IMR-90 (cell line): ENCODE measurements at places on chromosomes 5 and 9. TPM values are rescaled to one million over a fixed set of nuclear protein-coding genes. Genes with fewer than 3 reads are reported as not detected.
A peak's percentile ranks its signal among the peaks of the same experiment; 100 is the strongest.

Gene NADK2
- 6.0 and 7.4 TPM in 2 replicates for polyA plus RNA-seq

Gene DBH
- polyA plus RNA-seq, result not detected in 2 replicates

Gene GRIA1
- polyA plus RNA-seq, result 0.37 and 0.48 TPM in 2 replicates

Gene OSMR
- polyA plus RNA-seq, result 39.6 and 48.7 TPM in 2 replicates

- no peak overlapping the region for H3K27ac ChIP-seq
- H3K27me3 ChIP-seq, result peaks cover 23% of the 10 kb centered on the region
- no peak for DNase-seq
- no peaks in the 10 kb centered on the region for H3K4me1 ChIP-seq
- no peaks in the 10 kb centered on the region for H3K36me3 ChIP-seq
- H3K4me3 ChIP-seq, result no peak overlapping the region
Observed at GRCh38 chr9:131271506-131271931, 4.8 kb downstream of the FAM78A start.

GRCh38 chr5:428219-428618 lies 14.8 kb upstream of the EXOC3 start:
- peaks cover 12% of the 10 kb centered on the region for H3K4me1 ChIP-seq
- H3K36me3 ChIP-seq, result peaks cover 62% of the 10 kb centered on the region
- no peak overlapping the region for H3K27ac ChIP-seq
- no peaks in the 10 kb centered on the region for H3K27me3 ChIP-seq

GRCh38 chr9:101787891-101788290 lies 49.4 kb upstream of the GRIN3A start:
- DNase-seq, result no peak
- no peak overlapping the region for H3K4me3 ChIP-seq
- no peaks in the 10 kb centered on the region for H3K36me3 ChIP-seq
- no peaks in the 10 kb centered on the region for H3K4me1 ChIP-seq
- H3K27me3 ChIP-seq, result no peaks in the 10 kb centered on the region

DNA sequence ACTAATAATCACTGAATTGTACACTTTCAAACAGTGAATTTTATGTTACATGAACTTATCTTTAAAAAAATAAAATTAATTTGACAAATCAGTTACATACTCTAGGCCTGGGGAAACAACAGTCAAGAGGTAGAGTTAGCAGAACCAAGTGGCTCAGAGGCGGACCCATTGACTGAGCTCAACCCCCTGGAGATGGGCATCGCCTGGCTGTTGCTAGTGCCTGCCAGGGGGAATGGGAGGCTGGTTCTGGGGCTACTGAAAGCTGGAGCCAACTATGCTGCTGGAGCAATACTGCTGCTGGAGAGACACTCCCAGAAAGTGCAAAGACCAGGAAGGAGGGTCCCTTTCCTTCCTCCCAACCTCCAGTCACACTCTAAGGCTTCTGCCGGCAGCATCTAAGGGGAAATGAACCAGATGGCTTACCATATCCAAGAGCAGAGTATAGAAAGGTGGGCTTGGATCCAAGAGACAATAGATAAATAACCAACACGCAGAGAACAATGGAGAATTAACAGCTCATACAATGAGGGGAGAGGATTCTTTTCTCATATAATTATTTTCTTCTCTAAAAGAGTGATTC lies 40.3 kb upstream of the ANKRD55 start:
- H3K4me3 ChIP-seq, result no peak overlapping the region
- H3K4me1 ChIP-seq, result peaks cover 17% of the 10 kb centered on the region

DNA sequence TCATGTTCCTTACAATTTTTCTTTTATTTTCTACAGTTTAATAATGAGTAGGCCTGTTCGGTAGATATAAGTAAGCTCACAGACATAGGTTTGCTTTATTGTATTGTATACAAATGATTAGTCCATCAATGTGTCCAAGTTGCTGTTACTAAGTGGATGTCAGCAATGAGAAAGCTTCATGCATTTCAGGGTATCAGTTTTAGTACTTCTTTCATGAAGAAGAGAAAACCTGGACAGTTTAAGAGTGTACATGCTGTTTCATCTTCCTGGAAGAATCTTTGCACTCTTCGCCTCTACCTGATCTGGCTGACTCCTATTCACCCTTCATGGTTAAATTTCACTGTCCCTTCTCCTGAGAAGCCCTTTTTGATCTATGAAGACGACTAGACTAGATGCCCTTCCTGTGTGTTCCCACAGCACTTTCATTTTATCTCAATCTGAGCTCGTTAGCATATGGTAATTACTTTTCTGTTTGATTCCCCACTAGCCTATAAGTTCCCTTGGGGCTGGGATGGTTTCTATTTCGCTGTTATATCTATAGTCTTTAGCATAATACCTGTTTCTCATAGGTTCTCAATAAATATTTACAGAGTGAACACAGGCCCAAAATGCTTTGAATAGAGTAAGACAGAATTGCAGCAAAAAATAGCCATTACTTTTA lies 70.7 kb downstream of the CETN3 start:
- H3K27me3 ChIP-seq, result no peaks in the 10 kb centered on the region
- no peaks in the 10 kb centered on the region for H3K36me3 ChIP-seq
- no peak for DNase-seq
- no peak overlapping the region for H3K27ac ChIP-seq

- no peak overlapping the region for H3K4me3 ChIP-seq
- no peak overlapping the region for H3K27ac ChIP-seq
- no peaks in the 10 kb centered on the region for H3K4me1 ChIP-seq
- DNase-seq, result no peak
Observed at GRCh38 chr5:117675646-117676045, 1101.0 kb upstream of the SEMA6A start.

DNA sequence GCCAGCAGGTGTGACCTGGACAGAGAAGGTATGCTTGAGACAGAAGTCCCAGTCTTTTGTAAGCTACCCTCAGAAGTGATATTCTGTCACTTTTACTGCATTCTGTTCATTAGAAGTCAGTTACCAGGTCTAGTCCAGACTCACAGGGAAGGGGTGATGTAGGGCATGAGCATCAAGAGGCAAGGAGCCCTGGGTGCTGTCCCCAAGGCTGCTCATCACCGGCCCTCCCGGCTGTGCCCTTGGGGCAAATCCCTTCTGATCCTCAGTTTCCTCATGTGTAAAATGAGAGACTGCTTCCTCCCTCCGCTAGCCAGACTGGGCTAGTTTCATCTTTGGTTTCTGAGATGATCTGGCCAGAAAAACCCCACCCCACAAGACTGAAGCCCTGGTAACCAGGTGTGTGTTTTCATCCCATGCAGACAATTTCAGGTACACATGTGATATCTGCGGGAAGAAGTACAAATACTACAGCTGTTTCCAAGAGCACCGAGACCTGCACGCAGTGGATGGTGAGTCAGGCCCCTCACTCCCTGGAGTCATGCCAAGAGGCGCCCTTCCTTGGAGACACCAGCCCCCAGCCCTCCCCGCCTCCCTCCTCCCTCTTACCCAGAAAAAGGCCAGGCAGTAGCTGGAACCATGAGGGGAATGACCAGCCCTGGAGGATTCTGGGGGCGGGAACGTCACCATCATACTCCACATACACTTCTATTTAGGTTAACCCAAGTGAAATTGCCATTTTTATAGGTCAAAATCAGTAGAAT lies 71.0 kb downstream of the AMBP start:
- H3K4me1 ChIP-seq, result no peaks in the 10 kb centered on the region

DNA sequence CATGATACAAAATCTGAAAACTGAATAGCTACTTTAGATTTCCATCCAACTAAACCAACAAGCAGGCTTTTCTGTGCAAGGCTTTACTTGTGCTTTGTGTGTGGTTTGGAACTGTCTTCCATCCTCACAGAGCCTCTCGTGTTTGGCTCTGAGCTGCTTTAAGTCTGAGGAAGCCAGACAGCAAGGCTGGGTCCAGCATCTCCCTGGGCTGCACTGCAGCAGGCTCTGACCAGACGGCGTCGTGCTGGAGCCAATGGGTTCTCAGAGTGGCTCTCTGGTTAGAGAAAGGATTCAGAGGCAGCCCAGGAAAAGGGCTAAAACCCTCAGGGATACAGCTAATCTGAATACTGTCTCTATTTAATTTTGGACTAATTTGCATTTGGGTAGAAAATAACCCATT lies 207.9 kb upstream of the EFNA5 start:
- no peak for DNase-seq
- H3K27ac ChIP-seq, result no peak overlapping the region
- no peaks in the 10 kb centered on the region for H3K27me3 ChIP-seq
- H3K4me3 ChIP-seq, result no peak overlapping the region

- peak; percentile 70 for DNase-seq
- H3K27me3 ChIP-seq, result no peaks in the 10 kb centered on the region; the same call in 1 of the 2 replicates
- H3K27ac ChIP-seq, result no peak overlapping the region
- H3K4me1 ChIP-seq, result peaks cover 3% of the 10 kb centered on the region; the same call in 1 of the 2 replicates
Observed at GRCh38 chr9:137067860-137068538, 2.4 kb downstream of the SAPCD2 start.
